Stimulated activated CD4-positive, alpha-beta T cell treated with anti-CD3 and anti-CD28 coated beads, Interleukin-12 subunit alpha, Interleukin-12 subunit beta, amount 100 ng/mL, for 24 hours (primary cell): ENCODE measurements at places on chromosomes 7 and 10.
A peak's percentile ranks its signal among the peaks of the same experiment; 100 is the strongest.

- DNase-seq: no peak
These were observed 133.7 kb upstream of the RSU1 start for GRCh38 chr10:16950656-16951601.

DNA sequence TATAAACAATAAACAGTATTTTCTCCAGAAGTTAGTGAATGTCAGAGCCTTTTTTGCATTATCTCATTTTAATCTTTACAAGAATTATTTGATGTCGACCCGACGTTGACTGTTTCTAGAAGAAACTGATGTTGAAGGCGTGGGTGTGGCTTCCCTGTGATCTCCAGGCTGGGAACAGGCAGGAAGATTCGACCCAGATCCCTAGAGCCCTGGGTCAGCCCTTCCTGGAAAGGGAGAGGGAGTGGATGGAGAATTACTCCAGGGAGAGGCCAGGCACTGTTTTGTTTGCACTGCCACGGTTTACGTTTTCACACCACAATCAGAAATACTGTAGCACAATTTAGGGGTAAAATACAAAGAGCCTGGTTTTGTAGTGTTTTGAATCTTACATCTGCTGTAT is 133.1 kb downstream of the ADARB2 start:
- DNase-seq: no peak

- DNase-seq: no peak
These were observed 15.3 kb downstream of the GHRHR start for GRCh38 chr7:30979027-30979426.

GRCh38 chr7:51158211-51158610 is 158.4 kb downstream of the COBL start:
- no peak for DNase-seq

DNA sequence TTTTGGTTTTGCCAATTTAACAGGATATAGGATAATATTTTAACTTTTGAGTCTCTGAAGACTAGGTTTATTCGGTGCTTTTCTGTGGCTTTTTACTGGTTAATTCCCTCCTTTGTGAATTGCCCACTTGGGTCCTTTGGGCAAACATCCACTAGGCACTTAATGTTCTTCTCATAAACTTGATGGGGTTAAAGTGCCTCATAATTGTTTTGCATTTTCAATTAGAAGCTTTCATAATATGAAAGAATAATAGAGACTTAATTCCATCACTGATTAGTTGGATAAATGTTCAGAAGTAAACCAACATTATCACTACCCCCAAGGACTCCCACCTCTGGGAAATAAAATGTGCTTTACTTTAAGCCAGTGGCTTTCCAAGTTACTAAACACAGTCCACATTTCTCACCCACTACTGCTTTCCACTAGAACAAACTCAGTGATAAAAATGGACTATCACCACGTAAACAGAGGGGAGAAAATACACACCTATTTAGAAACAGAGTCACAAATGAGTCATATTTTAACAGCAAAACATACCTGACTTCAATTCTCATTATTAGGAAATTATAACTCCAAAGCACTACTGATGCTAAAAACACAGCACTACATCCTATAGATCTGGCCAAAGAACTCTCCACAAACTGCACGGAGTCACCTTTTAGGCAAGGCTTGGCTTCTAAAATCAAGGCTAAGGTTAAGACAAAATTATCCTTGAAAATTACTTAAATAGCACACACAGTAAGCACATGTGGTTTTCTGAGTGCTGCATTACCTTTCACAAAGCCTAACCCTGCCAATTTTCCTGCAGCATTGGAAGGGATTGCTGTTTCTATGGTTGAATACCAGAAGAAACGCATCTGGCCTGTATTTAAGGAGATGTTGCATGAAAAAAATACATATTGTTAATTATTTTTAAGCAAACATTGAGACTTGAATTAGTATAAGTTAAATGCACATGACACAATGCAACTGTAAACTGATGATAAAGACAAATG is 41.2 kb downstream of the PARD3 start:
- no peak for DNase-seq

GRCh38 chr7:22855049-22855392 is 32.4 kb upstream of the TOMM7 start:
- DNase-seq: no peak

- no peak for DNase-seq
These were observed 137.0 kb downstream of the SEMA3A start for GRCh38 chr7:84057576-84057975.

DNA sequence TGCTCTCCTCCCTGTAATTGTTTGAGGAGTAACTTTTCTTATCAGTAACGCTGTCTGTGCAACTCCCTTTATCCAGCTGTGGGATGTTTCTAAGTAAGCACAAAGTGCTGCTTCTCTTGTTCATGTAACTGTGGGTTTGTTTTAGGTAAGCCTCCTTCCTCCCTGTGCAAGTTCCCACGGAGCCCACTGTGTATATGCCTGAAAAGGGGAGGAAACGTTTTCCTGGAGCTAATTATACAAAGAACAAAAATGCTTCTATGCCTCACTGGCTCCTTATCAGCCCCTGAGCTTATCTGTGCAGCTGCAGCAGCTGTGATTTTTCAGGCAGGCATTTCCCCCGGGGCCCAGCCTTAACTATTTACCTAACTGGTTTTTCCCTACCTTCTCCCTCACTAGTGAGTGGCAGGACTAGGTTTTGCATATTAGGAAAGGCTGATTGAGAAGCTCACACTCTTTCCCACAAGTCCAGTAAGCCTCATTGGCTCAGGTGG is 593.4 kb upstream of the GHITM start:
- no peak for DNase-seq

DNA sequence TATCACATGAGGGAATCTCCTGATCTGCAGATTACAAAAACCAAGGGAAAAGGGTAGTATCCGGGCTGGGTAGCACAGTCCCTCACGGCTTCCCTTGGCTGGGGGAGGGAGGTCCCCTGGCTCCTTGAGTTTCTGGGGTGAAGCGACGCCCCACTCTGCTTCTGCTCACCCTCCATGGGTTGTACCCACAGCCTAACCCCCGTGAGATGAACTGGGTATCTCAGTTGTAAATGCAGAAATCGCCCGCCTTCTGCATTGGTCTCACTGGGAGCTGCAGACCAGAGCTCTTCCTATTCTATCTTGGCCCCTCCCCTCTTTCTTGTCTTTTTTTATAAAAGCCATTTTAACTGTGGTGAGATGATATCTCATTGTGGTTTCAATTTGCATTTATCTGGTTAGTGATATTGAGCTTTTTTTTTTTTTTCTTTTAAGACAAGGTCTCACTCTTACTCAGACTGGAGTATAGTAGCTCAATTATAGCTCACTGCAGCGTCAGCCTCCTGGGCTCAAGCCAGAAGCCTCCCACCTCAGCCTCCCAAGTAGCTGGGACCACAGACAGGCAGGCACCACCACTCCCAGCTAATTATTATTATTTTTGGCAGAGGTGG is 87.8 kb downstream of the ABCC2 start:
- peak; percentile 16 for DNase-seq

DNA sequence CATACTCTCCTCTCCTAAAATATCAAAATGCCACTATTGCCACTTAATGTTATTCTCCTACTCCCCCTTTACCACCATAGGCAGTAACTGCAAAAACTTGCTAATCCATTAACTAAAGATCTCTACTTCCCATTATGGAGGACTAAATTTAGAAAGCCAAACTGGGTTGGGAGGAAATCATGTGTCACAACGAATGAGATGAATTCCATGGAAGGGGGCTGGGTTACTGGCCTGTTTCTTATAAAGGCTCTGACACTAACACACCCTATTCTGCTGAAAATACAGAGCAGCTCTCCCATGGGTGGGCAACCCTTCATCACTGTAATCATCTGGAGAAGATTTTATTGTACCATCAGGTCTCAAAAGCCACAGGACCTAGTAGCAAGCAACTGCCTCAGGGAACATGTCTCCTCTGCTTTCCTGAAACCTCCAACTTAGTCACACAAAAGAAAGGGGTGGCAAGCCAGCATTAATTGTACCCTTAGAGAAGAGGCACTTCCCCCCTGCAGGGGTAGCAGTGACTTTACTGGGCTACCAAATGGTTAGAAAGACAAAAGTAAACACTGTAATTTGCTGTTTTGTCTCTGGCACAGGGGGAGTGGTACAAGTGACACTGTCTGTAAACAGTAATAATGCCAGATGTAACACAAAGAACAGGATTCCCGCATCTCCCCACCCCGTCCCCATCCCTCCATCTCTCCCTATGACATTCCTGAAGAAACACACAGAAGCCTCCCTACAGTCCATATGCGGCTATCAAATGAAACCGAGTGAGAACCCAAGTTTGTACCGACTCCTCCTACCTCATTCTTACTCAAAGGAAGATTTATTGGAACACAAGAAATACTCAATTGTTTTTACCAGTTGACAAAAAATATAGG is 81.6 kb downstream of the ARMH3 start:
- DNase-seq: no peak

DNA sequence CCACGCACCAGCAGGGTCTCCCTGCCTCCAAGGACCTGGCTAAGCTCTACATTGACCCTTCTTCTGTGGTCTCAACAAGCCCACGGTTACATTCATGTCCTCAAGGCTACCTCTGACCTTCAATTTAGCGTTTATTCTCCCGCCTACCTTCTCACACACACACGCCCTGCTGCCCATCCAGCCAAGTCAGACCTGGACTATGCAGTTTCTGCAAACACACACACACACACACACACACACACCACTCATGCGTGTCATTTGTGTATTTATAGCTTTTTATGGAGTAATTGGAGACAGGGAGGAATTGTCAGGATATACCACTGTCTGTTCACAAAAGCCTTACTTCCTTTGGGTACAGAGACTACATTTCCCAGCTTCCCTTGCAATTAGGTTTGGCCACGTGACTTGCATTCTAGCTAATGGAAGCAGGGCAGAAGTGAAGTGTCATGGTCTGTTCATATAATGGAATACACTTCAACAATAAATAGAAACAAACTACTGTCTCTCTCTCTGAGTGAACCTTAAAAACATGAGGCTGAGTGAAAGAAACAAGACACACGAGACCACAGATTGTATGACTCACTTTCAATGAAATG is 53.8 kb upstream of the CPXM2 start:
- no peak for DNase-seq

- no peak for DNase-seq
These were observed 608 bp downstream of the AKR1B10 start for GRCh38 chr7:134527979-134528371.

DNA sequence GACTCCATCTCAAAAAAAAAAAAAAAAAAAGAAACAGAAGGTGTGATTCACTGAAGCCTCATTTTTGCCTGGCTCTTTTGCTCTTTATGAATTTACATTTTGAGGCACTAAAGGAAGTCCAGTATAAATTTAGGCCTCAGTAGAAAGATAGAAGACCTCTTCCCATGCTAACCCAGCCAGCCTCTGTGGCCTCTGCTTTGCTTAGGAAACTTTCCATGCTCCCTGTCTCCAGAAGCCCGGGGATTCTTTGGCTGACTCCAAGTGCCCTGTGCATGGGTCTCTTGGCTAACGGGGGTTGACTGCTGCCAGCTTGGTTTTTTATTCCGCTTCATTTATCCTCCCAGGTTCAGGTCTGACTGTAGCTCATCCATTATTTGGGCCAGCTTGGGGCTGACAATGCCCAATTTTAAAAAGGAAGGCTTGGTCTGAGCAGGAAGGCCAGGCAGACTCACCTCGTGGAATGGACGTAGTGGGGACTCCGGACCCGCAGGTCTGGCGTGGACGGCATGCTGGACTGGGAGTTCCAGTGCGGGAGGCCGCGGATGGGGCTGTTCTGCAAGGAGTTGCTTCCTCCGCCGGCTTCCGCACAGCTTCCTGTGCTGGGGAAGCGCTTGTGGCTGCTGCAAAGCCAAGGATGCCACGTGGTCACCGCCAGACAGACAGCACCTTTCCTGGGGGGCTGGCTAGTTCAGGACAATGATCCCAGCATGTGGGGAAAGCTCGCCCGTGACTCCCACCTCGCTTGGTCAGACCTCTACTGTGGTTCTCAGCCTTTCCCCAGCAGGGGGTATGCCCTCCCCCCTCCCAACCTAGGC is 72.3 kb downstream of the PRPF18 start:
- DNase-seq: no peak

DNA sequence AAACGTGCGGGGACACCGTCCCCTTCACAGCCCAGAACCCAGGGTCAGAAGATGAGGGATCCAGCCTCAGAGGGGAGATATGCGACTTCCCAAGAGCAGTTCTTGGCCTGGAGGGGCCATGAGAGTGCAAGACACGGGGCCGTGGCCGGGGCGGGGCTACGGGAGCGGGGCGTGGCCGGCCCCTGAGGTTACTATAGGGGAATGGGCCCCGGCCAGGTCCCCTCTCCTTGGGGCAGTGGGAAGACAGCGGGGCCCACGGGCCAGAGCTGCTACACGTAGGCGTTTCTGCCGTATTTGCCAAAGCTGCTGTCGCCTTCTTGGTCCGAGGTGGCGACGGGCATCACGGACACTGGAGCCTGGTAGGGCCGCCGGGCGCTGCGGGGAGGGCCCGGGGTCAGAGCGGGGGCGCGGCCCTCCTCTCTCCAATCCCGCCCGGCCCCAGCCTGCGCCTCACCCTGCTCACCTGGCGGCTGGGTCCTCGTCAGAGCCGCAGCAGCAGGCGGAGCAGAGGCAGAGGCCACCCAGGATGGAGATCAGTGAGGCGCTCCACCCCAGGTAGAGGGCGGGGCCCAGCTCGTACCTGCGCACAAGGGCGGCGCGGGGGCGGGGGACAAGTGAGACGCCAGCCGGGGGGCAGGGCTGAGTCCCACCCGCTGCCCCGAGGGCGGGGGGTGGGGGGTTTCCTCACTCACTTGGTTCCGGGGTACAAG is 5.3 kb downstream of the CLDN15 start:
- no peak for DNase-seq

GRCh38 chr10:46287846-46288477 is 1.2 kb downstream of the ANTXRL start:
- no peak for DNase-seq

DNA sequence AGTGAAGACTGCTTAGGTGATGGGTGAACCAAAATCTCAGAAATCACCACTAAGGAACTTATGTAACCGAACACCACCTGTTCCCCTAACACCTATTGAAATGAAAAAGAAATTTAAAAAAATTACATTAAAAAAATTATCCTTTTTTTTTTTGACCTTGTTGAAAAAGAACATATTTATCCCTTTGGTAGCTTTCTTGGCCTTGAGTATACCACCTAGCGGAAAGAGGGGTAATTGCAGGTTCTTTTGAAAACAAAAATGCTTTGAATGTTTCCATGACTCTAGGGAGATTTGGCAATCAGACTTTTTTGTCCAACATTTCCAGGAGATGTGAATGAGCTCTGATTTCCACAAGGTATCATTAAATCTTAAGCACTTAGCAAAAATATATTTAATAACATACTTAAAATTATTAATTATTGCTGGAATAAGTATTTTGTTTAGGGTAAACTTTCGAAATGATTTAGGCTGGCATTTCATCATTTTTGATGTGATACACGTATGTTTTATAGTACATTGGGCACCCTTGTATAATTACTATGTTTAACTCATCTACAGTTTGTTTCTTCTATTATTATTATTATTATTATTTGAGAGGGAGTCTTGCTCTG is 47.0 kb upstream of the ELMO1 start:
- DNase-seq: no peak

DNA sequence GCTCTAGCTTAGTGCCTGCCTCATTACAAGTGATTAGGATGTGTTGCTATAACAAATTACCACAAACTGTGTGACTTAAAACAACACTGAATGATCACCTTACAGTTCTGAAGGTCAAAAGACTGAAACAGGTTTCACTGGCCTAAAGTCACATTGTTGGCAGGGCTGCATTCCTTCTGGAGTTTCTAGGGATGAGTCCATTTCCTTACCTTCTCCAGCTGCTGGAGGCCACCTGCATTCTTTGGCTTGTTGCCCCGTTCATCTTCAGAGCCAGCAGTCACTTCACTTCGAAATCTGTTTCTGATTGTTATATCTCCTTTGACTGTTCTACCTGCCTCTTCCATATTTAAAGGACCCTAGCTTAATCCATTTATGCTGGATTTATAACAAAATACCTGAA is 69.4 kb upstream of the MTPN start:
- no peak for DNase-seq
